ENCODE measurements at places on chromosomes 3 and 15.

GRCh38 chr3:6242104-6242503 is 618.8 kb upstream of the GRM7 start:
- DNase-seq, result no peak

GRCh38 chr3:139558351-139559266 is 19.1 kb upstream of the RBP1 start:
- no peak for DNase-seq

GRCh38 chr15:61871926-61872522 is 188.2 kb downstream of the VPS13C start:
- no peak for DNase-seq

GRCh38 chr3:155815030-155815545 is 9.0 kb upstream of the C3orf33 start:
- DNase-seq, result no peak

- no peak for DNase-seq
Measured at GRCh38 chr3:102074946-102075345, 225.6 kb downstream of the NFKBIZ start.

DNA sequence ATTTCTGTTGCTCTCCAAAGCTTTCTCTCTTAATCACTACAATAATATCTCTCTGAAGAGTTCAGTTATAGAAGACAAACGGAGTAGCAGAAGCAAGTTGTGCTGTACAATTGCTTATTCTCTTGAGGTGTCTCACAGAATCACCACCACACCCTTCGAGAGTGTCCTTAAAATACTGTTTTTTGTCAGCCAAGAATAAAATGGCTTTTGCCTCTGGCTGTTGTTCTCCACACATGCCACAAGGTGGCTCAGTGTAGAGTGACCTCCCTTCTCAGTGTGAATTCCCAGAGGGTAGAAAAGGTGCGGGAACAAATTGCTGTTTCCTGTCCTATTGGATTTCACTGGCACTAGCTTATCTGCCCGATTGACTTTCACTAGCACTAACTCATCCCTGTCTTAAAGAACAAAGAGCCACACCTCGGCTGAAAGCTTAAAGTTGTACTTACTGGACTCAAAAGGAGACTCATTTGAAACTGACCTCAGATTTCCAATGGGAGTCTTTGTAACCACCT is 134.2 kb upstream of the SATB1 start:
- no peak for DNase-seq

DNA sequence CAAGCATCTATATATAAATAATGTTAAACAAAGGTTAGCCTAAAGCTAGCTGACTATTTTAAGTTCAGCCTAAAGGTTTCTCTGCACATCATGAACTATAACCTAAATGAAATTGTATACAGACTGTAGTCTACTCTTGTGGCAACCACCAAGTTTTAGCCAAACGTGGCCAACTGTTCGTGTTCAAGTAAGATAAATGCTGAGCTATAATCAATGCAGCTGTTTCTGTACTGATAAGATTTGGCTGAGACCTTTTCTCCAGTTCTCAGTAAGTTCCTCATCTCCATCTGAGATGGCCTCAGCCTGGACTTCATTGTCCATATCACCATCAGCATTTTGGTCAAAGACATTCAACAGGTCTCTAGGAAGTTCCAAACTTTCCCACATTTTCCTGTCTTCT is 43.7 kb upstream of the IGSF10 start:
- DNase-seq, result no peak

DNA sequence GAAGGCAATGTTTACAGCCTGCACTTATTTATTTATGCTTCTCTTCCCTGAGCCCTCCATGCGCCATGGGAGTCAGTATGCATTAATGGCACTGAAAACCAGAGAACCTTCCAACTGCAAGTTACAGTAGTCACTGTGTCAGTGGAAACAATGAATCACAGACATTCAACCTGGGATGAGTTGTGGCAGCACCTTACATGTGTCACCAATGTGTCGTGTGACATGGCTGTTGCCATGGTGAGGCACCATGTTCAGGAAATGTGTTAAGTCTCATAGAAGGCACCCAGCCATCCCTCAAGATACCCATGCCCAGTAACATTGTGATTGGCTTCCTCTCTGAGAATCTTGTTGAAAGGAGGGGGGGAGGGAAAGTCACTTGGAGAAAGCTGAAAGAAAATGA is 105.0 kb downstream of the FOXP1 start:
- DNase-seq, result no peak

Measured in HS-27A (cell line).